ENCODE measurements at places on chromosomes 6 and 20.

DNA sequence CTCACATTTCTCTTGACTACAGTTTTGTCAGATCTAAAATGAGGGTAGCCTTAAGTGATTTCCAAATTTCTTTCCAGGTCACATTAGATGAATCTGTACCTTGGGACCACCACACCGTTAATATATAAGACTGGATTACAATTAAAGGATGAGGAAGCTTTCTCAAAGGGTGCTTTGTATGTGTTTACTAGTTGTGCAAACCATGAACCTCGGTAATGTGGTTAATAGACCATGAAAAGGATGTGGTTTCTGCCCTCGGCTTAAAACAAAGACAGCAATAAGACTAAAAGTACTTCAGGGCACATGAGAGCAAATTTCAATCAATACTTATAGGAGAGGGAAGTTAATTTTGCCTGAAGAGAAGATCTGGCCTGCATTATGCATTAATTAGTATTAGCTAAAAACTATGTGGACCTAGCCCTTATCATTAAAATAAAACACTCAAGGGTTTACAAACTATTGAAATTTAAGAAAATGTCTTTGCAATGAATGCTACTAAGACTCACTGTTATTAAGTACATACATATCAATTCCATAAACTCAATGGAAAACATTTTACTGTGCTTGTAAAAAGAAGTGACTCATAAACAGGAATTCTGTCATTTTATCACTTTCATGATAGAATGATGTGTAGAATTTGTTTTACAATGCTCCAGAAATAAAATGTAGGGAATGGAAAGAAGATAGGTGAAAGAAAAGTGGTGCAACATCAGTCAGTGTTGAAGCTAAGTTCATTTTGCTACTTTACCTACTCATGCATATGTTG lies 936 bp upstream of the TMX4 start:
- peaks cover 18% of the 10 kb centered on the region for H3K4me1 ChIP-seq
- no peaks in the 10 kb centered on the region for H3K36me3 ChIP-seq
- no peak overlapping the region for H3K4me3 ChIP-seq
- H3K27ac ChIP-seq: peak overlapping the region; percentile 100
- DNase-seq: no peak

DNA sequence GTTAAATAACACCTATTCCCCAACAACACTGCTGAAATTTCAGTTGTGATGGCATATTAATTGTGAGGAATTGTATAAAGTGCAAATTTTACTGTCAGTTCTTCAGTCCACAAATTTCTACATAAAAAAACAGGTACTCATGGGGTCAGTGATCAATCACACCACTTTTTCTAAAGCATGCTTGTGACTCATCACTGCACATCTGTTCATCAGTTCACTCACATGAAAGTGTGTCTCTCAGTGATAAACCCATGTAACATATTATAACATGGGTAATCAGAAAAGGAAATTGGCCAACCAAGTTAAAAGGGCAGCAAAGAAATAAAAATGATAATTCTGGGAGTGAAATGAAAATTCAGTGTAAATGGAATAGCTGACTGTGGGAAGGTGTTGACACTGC lies 234.7 kb upstream of the FKBP1C start:
- H3K27ac ChIP-seq: no peak overlapping the region
- no peaks in the 10 kb centered on the region for H3K4me1 ChIP-seq
- no peaks in the 10 kb centered on the region for H3K27me3 ChIP-seq
- no peaks in the 10 kb centered on the region for H3K36me3 ChIP-seq
- H3K4me3 ChIP-seq: no peak overlapping the region

DNA sequence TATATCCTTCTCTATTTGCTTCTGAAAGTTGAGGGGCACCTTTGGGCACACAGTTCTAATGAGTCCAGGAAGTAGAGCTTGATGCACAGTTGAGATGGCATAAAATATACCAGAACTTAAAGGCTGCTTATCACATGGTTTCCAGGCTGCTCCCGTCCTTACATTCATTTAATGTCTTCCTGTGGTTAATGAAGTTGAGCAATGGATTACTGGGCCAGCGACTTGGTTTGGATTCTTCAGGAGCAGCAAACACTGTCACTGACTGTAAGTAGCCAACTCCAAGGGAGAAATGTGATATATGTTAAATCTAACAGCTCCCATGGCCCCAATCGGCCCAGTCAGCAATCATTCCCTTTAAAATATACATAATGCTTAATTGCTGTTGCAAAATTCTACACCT lies 9.0 kb upstream of the TSHZ2 start:
- H3K4me1 ChIP-seq: no peaks in the 10 kb centered on the region
- no peak for DNase-seq
- H3K4me3 ChIP-seq: no peak overlapping the region
- H3K27me3 ChIP-seq: no peaks in the 10 kb centered on the region
- no peak overlapping the region for H3K27ac ChIP-seq

GRCh38 chr6:112037783-112038216 lies 16.1 kb upstream of the CCN6 start:
- no peaks in the 10 kb centered on the region for H3K4me1 ChIP-seq
- no peaks in the 10 kb centered on the region for H3K36me3 ChIP-seq
- no peak overlapping the region for H3K27ac ChIP-seq

GRCh38 chr6:135739288-135739687 lies 112.2 kb upstream of the PDE7B start:
- DNase-seq: no peak
- H3K27me3 ChIP-seq: no peaks in the 10 kb centered on the region
- H3K4me3 ChIP-seq: no peak overlapping the region
- no peaks in the 10 kb centered on the region for H3K4me1 ChIP-seq
- no peaks in the 10 kb centered on the region for H3K36me3 ChIP-seq
- H3K27ac ChIP-seq: no peak overlapping the region

DNA sequence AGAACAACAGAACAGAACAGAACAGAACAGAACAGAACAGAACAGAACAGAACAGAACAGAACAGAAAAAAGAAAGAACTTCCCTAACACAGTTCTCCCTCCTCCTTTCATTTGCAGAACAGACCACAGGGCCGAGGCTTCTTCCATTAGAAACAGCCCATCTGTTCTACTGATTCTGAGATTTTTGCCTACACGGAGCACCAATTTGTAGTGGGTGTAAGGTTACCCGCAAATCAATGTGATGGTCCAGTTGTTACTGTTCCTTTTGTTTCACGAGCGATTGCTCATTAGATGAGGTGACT lies 734 bp upstream of the OGFRL1 start:
- no peaks in the 10 kb centered on the region for H3K27me3 ChIP-seq
- H3K27ac ChIP-seq: peak overlapping the region; percentile 91
- H3K4me3 ChIP-seq: peak overlapping the region; percentile 77
- H3K36me3 ChIP-seq: no peaks in the 10 kb centered on the region
- peaks cover 50% of the 10 kb centered on the region for H3K4me1 ChIP-seq
- peak; percentile 14 for DNase-seq

DNA sequence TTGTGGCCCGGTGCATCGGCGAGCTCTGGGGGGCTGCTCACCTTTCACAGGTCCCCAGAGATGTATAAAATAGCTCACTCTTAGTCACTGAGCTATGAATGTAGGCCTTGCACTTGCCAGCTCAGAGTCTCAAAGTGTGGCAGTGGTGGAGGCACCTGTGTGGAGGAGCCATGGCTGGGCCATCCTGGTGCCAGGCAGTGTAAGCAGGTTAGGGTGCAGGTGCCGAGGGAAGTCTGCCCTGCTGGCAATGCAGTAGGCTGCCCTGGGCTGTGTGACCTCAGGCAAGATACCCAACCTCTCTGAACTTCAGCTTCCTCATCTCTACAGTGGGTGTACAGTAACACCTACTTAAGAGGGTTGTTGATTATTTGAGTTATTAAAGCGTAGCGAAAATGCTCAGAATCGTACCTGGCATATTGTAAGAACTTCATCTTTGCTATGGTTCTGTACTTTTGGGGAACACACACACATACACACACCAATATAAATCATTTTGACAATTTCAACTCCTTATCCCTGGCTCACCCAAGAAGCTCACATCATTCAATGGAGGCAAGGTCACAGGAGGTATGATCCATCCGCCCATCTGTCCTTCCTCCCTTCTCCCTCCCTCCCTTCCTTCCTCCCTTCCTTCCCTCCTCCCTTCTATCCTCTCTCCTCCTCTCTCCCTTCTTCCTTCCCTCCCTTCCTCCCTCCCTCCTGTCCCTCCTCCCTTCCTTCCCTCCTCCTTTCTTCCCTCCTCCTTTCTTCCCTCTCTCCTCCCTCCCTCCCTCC lies 66.8 kb upstream of the STX16 start:
- no peaks in the 10 kb centered on the region for H3K36me3 ChIP-seq
- H3K27ac ChIP-seq: no peak overlapping the region
- H3K4me3 ChIP-seq: no peak overlapping the region
- DNase-seq: no peak
- no peaks in the 10 kb centered on the region for H3K27me3 ChIP-seq

- H3K4me1 ChIP-seq: no peaks in the 10 kb centered on the region
- H3K4me3 ChIP-seq: no peak overlapping the region
- no peaks in the 10 kb centered on the region for H3K36me3 ChIP-seq
- no peaks in the 10 kb centered on the region for H3K27me3 ChIP-seq
Observed at GRCh38 chr20:44231193-44231592, 15.9 kb upstream of the GDAP1L1 start.

GRCh38 chr20:5749952-5750779 lies at the start of gene SHLD1:
Gene SHLD1, plus strand, starts transcription at chr20:5750401. Its CDS starts 22,465 bp downstream, at chr20:5772866.
- no peaks in the 10 kb centered on the region for H3K36me3 ChIP-seq
- peak; percentile 87 for DNase-seq
- peaks cover 17% of the 10 kb centered on the region for H3K4me1 ChIP-seq
- H3K27me3 ChIP-seq: no peaks in the 10 kb centered on the region

Data from left lung (tissue), 14 donors.